ENCODE measurements at places on chromosomes 2 and 18.

DNA sequence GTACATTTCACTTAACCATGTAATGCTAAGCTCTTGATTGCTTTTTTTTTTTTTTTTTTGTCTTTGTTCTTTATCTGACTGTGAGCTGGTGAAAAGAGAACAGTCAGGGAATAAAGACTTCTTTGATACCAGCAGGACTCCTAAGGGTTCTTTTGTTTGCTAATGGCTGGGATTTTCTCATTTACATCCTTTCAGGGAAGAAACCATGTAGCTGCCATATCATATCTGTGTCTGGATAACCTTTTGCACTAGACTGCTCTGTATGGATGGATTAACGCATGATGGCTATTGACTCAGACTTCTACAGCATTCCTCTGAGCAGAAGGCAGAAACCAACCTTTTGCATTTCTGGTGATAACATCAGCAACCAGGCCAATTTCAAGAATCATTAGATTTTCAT, 504.0 kb downstream of the LRRTM4 start:
- DNase-seq: no peak

DNA sequence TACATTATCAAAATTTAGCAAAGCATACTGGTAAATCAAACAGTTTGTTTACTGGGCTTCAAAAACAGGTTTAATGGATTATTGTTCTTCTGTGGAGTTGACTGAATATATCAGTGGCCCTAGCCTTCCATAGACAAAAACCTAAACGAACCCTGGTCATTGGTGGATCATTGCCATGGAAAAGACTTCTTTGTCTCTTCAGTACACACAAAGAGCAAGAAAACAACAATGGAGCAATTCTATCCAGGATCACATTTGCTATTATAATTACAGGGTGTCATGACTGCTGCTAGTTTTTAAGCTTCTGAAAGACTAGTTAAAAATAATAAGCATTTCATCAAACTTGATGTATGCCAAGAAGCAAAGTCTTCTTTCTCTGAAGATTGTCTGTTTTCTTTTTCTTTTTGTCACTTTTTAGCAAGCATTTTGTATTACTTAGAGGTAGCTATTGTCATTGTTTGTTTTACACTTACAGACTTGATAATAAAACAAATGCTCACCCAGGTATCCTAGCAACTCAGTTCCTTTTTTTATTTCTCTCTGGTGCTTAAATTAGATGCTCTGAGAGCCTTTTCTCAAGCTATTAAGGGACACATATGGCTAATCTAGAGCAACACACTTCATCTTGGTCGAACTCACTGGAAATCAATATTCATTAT, 1228.7 kb upstream of the DDX18 start:
- DNase-seq: no peak

DNA sequence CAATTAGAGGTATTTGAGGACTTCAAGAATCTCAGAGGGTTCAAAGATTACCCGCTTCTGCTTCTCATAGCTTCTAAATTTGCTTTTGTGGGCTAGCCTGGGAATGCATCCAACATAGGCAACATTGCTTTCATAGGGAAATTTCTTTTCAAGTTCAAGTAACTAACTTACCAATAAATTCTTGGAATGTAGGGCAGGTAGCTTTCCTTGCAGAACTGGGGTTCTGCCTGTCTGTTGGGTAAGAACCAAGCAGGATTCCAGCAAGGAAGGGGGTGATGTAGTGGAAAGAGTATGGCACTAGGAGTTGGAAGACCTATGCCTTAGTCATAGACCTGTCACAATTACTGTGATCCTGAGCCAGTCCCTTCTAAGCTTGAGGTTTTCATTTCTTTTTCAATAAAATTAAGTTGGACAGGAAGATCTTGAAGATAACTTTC, 164.1 kb downstream of the FHOD3 start:
- DNase-seq: no peak

DNA sequence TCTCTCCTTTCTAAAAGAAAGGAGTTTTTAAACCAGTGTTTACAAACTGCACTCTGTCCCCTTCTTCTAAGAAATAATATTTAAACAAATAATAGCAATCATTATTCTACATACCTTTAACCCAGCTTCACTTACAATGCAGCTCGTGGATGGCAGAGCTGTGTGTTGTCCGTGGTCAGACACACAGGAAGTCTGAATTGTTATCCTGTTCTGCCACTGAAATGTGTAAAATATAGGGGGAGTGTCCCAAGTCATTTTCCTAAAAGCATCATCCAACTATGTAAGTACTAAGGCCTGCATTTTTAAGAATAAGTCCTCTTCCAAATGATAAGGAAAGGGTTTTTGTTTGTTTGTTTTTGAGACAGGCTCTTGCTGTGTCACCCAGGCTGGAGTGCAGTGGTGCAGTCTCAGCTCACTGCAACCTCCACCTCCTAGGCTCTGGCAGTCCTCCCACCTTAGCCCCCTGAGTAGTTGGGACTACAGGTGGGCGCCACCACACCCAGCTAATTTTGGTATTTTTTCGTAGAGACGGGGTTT, 2.7 kb upstream of the PPP4R1 start:
- DNase-seq: no peak

DNA sequence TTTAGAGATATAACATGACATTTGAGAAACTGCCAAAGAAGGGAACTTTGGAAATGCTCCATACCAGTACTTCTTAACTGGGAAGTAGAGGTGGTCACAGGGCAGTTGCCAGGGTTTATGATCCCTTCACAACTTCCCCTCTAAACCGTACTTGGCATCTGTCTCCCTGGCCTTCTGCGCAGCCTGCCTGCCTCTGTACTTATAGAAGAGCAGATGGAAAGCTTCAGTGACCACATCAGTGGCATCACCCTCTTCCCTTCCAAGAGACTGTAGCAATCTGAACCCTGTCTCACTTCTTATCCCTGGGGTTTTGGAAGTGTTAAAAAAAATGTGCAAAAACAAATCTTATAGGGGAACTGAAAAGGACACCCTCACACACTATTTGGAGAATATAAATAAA, 64.1 kb downstream of the EIF2AK3 start:
- no peak for DNase-seq

- no peak for DNase-seq
Measured at GRCh38 chr18:13530879-13531387, 195.4 kb downstream of the FAM210A start.

DNA sequence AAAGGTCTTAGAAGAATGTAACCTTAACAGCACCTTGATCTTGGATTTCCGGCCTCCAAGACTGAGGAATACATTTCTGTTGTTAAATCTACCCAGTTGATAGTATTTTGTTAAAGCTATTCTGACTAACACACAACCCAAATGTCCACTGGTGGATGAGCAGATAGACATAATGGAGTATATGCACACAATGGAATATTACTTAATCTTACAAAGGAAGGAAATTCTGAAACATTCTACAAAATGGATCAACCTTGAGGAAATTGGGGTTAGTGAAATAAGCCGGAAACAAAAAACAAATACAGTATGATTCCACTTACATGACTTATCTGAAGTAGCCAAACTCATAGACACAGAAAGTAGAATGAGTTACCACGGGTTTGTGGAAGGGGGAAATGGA, 168.7 kb downstream of the ZNF804A start:
- DNase-seq: no peak

GRCh38 chr2:29443627-29444026, 328.4 kb downstream of the CLIP4 start:
- DNase-seq: no peak

- no peak for DNase-seq
Measured at GRCh38 chr2:200340508-200341224, 34.2 kb downstream of the SPATS2L start.

GRCh38 chr2:64019975-64020528, 824 bp upstream of the VPS54 start:
- no peak for DNase-seq

DNA sequence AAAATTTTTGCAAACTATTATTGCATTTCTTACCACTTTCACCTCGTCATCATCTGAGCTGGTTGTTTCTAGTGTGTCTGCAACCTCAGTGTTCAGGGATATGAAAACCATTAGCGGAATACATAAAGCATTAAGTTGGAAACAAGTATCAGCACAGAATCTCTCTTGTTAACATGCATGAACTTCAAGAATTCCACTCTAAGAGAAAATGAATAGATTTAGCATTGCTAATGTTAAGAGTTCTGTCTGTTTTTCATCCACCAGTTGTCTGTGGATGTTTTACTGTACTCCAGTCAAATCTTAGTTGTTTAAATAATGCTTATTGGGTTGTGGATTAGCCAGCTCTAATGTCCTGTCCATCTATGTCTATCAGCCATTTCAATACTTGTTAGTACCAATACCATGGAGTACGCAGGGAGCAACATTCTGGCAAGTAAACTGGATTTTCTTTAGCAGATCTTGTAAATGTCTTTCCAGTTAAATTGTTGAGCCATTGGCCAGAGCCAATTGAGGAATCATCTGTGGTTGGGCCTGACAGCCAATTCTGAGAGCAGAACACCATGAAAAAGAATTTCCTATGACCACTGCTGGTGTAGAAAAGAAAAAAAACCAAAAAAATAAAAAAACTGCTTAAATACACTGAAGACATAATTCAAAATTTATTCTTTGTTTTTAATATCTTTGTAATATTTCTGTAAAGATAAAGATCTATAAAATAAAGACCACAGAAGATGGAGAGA, 82.5 kb downstream of the SLC8A1 start:
- no peak for DNase-seq

- no peak for DNase-seq
Measured at GRCh38 chr2:198273660-198274059, 469.3 kb downstream of the PLCL1 start.

DNA sequence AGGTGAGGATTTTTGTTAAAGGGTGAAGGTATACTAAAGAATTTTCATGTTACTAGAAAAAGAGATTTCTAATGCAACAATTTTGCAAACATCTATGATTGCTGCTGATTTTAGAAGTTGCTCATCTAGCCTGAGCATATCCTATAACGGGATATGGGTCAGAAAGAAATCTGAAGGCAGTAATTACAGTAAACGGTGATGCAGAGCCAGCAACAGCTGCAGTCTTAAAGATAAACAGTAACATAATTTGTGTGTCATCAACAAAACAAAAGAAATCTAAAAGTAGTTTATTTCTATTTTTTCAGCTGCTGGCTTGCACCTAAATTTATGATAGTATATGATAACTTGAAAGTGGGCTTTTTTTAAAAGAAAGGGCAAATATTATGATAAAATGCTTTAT, 215.7 kb downstream of the SLC4A10 start:
- DNase-seq: no peak

- no peak for DNase-seq
Measured at GRCh38 chr2:10136101-10136934, 13.8 kb downstream of the RRM2 start.

DNA sequence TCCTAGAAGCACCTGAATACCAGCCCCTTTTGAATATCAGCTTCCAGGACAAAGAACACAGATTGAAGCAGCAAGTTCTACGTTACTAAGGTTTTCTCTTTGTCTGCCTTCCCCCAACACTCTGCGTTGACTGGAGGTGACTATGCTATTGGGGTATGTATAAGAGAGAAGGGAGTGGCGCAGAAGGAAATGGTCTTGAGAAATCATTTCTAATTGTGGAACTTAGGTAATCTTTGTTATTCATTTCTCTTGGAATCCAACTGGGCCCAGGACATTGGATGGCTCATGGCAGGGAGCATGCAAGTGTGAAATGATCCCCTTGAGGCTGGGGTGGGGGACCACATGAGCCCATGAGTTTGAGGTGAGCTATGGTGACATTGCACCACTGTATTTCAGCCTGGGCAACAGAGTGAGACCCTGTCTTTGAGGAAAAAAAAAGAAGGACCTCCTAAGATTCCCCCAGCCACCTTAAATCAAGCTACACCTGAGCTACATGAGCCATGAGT, 29.7 kb downstream of the XDH start:
- DNase-seq: no peak

- no peak for DNase-seq
Measured at GRCh38 chr2:23510471-23510870, 125.5 kb downstream of the KLHL29 start.

- no peak for DNase-seq
Measured at GRCh38 chr2:114170070-114170469, 272.4 kb upstream of the DPP10 start.

DNA sequence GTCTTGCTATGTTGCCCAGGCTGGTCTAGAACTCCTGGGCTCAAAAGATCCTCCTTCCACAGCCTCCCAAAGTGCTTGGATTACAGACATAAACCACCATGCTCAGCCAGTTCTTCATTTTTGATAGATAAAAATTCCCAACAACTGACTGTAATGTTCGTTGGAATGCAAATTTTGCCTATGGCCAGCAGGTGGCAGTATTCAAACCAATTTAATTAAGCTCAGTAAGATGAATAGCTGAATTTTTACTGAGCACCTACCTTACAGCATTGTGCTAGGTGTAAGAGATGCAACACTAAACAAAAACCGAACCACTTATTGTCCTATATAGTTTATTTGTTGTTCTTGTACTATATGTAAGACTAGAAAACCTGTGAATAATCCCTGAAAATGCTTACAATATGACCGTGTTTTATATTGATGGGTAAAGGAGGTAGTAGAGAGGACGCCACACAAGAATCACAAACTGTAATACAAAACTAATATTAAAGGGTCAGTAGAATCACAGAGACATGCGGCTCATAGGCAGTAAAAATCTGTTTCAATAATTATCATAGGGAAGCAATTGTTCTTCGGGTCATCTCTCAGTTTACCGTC, 8.2 kb upstream of the TMEM182 start:
- no peak for DNase-seq

DNA sequence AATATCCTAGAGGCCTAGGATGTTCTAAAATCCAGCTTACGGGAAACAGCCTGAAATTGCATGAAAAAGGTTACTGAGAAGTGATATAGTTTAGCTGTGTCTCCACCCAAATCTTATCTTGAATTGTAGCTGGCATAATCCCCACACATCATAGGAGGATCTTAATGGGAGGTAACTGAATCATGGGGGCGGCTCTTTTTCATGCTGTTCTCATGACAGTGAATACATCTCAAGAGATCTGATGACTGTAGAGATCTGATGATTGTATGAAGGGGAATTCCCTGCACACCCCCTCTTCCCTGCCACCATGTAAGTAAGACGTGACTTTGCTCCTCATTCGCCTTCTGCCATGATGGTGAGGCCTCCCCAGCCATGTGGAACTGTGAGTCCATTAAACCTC, 385.6 kb upstream of the ID2 start:
- DNase-seq: no peak

DNA sequence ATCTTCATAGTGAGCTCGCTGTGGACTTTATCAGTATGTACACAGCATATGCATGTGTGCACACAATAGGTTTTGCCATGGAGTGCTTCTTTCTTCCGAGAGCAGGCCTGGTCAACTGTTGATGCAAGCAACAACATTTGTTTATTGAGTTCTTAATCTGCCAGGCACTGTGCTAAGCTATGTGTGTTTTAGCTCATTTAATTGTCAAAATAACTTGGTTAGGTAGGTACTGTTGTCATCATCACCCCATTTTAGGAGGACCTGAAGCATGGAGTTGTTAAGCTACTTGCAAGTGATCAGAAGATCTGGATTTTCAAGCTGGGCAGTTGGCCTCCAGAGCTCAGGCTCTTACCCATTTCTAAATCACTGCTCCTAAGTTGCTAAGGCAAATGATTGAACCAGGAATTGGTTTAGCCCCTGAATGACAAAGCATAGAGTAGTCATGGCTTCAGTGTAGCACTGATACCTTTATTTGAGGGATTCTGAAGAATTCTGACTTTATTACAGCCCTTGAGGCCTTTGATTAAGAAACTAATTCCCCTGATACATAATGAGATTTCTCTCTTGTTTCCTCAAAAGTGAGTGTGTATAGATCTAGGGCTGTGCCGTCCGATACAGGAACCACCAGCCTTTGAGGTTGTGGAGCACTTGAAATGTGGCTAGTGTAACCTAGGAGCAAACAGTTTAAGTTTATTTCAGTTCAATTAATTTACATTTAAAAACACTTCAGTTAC, 132.9 kb downstream of the FMNL2 start:
- DNase-seq: no peak

Measured in NCI-H187 treated with DMSO at 0.1 percent for 48 hours (cell line).